ENCODE measurements at places on chromosomes 5 and 9. TPM values are rescaled to one million over a fixed set of nuclear protein-coding genes. Genes with fewer than 3 reads are reported as not detected.

The LURAP1L gene
- 0.77 TPM for total RNA-seq

GRCh38 chr9:21817176-21817575 is 14.7 kb downstream of the MTAP start:
- H3K27me3 ChIP-seq: no peaks in the 10 kb centered on the region
- peaks cover 12% of the 10 kb centered on the region for H3K36me3 ChIP-seq
- H3K27ac ChIP-seq: no peak overlapping the region
- no peak overlapping the region for H3K4me3 ChIP-seq
- DNase-seq: no peak

DNA sequence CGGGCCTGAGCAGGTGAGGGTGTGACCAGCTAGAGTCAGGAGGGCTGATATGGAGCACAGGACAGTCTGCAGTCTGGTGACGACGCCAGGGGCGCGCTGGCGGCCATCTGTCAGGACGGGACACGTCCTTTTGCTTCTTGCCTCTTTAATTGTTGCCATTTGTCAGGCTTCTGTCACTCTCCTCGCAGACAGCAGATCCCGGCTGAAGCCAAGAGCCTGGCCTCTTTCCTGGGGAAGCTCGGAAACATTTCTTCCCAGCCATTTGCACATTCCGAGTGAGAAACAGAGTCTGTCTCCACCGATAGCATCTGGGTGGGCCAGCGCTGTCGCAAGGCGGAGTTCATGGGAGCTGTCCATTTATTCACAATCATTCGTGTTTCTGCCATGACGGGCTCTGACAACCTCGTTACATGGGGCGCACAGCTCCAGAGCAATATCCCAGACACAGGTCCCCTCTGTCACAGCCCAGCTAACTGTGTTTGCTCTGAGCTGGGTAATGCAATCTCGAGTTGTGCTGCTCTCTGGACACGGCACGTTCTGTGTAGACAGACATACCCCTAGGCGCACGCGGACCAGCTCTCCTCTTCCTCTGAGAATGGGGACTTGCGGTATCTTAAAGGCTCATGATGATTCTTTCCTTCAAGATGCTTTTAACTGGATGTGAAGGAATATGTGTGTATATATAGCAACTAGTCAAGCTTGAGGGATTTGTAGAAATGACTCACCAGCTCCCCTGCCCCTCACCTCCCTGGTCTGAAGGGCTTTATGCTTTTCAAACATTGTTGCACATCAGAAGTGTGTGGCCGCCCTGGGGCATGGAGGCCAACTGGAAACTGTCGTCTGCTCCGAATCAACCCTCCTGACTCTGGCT is 105.3 kb upstream of the FCN2 start:
- H3K27ac ChIP-seq: no peak overlapping the region
- H3K27me3 ChIP-seq: no peaks in the 10 kb centered on the region
- H3K4me3 ChIP-seq: no peak overlapping the region

- H3K4me1 ChIP-seq: no peaks in the 10 kb centered on the region
- no peak for DNase-seq
- H3K27me3 ChIP-seq: no peaks in the 10 kb centered on the region
- no peak overlapping the region for H3K27ac ChIP-seq
Measured at GRCh38 chr5:125023673-125024072, 277.2 kb upstream of the ZNF608 start.

- H3K4me1 ChIP-seq: peaks cover 7% of the 10 kb centered on the region
- no peak overlapping the region for H3K4me3 ChIP-seq
- no peaks in the 10 kb centered on the region for H3K27me3 ChIP-seq
- H3K36me3 ChIP-seq: no peaks in the 10 kb centered on the region
- H3K27ac ChIP-seq: no peak overlapping the region
Measured at GRCh38 chr5:54804521-54804920, 180.9 kb downstream of the ESM1 start.

GRCh38 chr9:29668732-29669131 is 2095.5 kb upstream of the C9orf72 start:
- no peaks in the 10 kb centered on the region for H3K27me3 ChIP-seq
- no peaks in the 10 kb centered on the region for H3K4me1 ChIP-seq
- no peak overlapping the region for H3K27ac ChIP-seq

DNA sequence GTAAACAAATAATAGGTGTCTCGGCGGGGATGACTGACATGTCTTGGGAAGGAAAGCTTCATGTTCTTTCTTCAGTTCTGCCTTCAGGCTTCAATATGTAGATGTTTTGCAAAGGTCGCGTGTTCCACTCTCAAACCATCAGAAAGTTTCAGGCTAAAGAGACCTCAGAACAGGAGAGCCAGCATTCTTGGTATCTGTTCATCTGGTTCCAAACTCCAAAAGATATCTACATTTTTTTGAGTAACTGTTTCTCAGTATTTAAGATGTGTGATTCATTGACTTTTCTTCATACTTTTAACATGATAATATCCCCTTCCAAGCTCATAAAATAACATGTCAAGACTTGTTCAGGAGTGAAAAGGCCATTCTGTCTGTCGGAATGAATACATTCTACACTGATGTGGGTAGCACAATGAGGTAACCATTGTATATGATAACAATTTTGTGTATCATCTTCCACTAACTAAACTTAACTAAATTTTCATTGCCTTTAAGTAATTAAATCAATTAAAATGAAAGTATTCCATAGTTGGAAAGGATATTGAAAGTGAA is 183.6 kb downstream of the CFAP90 start:
- no peaks in the 10 kb centered on the region for H3K4me1 ChIP-seq
- H3K27me3 ChIP-seq: no peaks in the 10 kb centered on the region
- no peak for DNase-seq
- H3K4me3 ChIP-seq: no peak overlapping the region

DNA sequence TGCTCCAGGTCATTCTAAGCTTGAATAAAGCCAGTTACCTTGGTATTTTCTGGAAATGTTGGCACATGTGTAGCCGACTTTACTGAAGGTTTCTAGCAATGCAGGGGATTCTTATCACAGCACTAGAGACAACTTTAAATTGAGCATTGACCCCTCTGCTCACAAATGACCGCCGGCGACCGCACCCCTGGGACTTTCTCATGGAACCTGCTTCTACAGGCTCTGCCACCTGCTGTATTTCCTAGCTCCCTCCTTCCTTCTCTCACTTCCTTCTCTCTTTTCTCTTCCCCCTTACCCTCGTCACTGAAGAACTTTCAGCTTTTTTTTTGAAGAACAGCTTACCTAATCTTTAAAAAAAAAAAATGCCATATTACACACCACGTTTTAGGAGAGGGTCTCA is 30.9 kb upstream of the DAB2 start:
- no peaks in the 10 kb centered on the region for H3K27me3 ChIP-seq
- H3K36me3 ChIP-seq: no peaks in the 10 kb centered on the region
- H3K4me1 ChIP-seq: no peaks in the 10 kb centered on the region

DNA sequence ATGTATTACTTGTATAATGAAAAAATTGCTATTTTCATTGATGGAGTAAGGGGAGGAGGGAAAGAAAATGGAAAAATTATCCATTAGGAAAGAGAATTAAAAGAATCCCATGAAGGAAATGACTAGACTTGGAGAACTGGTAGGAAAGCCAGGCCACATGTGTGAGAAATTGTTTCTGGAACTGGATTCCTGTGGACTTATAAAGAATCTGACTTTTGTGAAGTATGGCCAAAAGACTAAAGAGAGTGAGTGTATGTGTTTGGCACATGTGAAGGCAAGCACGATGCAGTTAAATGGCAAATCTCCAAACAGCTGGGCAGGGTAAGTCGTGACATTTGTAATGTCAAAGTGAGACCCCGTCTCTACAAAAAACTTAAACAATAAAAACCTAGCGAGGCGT is 89.4 kb downstream of the MTX3 start:
- H3K27ac ChIP-seq: no peak overlapping the region
- H3K27me3 ChIP-seq: no peaks in the 10 kb centered on the region
- DNase-seq: no peak
- H3K4me3 ChIP-seq: no peak overlapping the region
- H3K36me3 ChIP-seq: no peaks in the 10 kb centered on the region
- H3K4me1 ChIP-seq: no peaks in the 10 kb centered on the region

The PCDHGB6 gene
- 22.1 TPM for total RNA-seq

DNA sequence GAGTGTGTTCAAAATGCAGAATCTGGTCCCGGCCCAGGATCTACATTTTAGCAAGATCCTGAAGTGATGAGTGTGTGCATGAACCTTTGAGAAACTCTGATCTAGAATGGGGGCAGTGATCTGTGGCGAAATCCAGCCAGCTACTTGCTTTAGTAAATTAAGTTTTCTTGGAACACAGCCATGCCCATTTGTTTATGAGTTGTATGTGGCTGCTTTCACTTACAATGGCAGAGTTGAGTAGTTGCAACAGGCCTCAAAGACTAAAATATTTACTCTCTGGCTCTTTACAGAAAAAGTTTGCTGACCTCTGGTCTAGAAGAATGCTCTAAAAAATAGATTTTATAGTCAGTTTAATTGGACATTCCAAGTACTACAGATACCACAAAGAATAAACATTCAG is 588.3 kb downstream of the BNC2 start:
- H3K36me3 ChIP-seq: no peaks in the 10 kb centered on the region
- no peak overlapping the region for H3K4me3 ChIP-seq
- H3K4me1 ChIP-seq: no peaks in the 10 kb centered on the region
- DNase-seq: no peak
- no peak overlapping the region for H3K27ac ChIP-seq

The IER5L gene
- total RNA-seq: 12.2 TPM

DNA sequence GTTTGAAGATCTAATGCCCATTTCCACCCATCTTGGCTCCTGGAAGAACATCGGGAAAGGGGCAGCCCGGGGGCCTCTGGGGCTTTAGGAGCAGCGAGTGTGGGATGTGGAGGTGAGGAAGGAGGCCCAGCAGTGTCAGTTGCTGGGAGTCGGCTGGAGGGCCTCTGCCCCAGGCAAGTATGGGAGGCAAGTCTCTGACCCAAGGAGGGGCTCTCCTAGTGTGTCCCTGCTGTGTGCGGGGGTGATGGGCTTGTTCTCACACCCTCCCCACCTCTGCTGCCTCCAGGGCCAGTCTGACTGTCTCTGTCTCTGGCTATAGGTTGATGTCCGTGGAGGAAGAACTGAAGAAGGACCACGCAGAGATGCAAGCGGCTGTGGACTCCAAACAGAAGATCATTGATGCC is 129.7 kb downstream of the DAB2IP start:
- no peaks in the 10 kb centered on the region for H3K27me3 ChIP-seq
- H3K36me3 ChIP-seq: no peaks in the 10 kb centered on the region

- H3K4me3 ChIP-seq: no peak overlapping the region
- no peak for DNase-seq
- no peaks in the 10 kb centered on the region for H3K4me1 ChIP-seq
- no peak overlapping the region for H3K27ac ChIP-seq
- H3K36me3 ChIP-seq: no peaks in the 10 kb centered on the region
- H3K27me3 ChIP-seq: no peaks in the 10 kb centered on the region
Measured at GRCh38 chr5:67221487-67222242, 25.1 kb upstream of the CD180 start.

DNA sequence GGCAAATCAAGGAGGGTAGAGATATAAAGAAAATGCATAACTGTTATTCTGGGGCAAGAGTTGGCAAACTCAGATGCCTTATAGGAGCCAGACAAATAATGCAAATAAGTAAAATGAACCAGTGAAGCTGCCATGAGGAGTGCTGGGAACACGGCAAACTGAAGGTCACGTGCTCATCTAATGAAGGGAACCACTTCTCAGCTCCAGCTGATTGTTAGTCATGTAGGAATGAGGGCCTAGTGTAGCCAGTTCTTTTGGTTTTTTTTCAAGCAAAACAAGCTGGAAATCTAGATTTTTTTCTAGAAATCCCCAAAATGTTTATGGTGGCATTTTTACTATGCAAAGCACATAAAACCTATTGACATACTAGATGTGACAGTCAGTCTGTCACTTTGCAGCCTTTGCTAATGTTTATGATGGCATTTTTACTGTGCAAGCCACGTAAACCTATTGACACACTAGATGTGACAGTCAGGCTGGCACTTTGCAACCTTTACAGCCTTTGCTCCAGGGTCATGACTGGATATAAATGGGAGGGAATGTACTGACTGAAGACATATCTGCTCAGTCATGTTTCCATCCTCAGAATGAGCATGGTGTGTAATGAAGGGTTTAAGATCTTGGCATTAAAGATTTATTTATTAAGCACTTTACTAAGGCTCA is 39.4 kb downstream of the RUSC2 start:
- no peak for DNase-seq
- H3K4me1 ChIP-seq: peaks cover 4% of the 10 kb centered on the region
- no peaks in the 10 kb centered on the region for H3K27me3 ChIP-seq
- no peak overlapping the region for H3K4me3 ChIP-seq

DNA sequence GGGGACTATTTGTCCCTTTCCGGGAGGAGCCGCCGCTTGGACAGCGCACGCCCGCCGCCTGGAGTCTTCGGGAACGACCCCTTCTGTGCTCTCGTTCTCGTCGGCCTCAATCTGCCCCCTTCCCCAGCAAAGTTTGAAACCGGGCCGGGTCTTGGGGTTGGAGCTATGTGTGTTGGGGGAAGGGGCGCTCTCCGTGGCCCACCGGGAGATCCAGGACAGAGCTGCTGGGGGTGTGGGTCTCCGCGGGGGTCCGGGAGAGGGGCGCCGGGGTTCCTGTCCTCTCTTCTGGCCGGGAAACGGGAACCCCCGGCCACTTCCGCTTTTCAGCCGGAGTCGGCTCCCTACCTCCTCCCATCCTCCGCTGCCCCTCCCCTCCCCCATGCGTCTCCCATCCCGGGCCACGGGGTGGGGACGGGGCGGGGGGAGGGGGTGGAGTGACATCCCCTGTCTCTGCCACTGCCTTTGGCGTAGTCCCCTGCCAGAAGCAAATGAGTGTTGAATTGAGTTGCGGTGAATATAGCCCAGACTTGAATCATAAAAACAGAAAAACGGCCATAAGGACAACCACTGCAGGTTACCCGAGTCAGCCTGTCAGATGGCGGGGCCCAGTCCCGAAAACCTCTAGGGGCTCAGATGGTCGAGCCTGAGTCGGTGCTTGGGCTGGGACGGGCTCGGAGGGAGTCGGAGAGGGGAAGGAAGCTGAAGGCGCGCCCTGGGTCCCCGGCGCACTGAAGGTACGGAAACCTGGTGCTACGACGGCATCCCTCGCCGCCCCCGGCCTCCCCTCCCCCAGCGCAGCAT is 1.1 kb downstream of the CPLX2 start:
- peak overlapping the region; percentile 46 for H3K4me3 ChIP-seq
- DNase-seq: peak; percentile 41
- H3K36me3 ChIP-seq: no peaks in the 10 kb centered on the region
- H3K4me1 ChIP-seq: peaks cover 5% of the 10 kb centered on the region
- H3K27me3 ChIP-seq: peaks cover 56% of the 10 kb centered on the region

- no peak overlapping the region for H3K4me3 ChIP-seq
- no peak for DNase-seq
- H3K36me3 ChIP-seq: no peaks in the 10 kb centered on the region
- H3K27me3 ChIP-seq: no peaks in the 10 kb centered on the region
Measured at GRCh38 chr5:58245476-58245840, 214.4 kb downstream of the PLK2 start.

GRCh38 chr9:136424750-136425362 is 14.4 kb downstream of the PMPCA start:
- H3K36me3 ChIP-seq: no peaks in the 10 kb centered on the region
- H3K27me3 ChIP-seq: no peaks in the 10 kb centered on the region
- no peaks in the 10 kb centered on the region for H3K4me1 ChIP-seq
- DNase-seq: no peak
- H3K27ac ChIP-seq: no peak overlapping the region

The PCDHB3 gene
- total RNA-seq: 6.7 TPM

The MOB3B gene
- total RNA-seq: 15.3 TPM

The IFT74 gene
- 81.2 TPM for total RNA-seq

The ZDHHC11 gene
- total RNA-seq: 0.92 TPM

The NOXA1 gene
- total RNA-seq: 0.65 TPM

Data from neural progenitor cell (in vitro differentiated cells).